ENCODE measurements at places on chromosomes 1 and 21.

DNA sequence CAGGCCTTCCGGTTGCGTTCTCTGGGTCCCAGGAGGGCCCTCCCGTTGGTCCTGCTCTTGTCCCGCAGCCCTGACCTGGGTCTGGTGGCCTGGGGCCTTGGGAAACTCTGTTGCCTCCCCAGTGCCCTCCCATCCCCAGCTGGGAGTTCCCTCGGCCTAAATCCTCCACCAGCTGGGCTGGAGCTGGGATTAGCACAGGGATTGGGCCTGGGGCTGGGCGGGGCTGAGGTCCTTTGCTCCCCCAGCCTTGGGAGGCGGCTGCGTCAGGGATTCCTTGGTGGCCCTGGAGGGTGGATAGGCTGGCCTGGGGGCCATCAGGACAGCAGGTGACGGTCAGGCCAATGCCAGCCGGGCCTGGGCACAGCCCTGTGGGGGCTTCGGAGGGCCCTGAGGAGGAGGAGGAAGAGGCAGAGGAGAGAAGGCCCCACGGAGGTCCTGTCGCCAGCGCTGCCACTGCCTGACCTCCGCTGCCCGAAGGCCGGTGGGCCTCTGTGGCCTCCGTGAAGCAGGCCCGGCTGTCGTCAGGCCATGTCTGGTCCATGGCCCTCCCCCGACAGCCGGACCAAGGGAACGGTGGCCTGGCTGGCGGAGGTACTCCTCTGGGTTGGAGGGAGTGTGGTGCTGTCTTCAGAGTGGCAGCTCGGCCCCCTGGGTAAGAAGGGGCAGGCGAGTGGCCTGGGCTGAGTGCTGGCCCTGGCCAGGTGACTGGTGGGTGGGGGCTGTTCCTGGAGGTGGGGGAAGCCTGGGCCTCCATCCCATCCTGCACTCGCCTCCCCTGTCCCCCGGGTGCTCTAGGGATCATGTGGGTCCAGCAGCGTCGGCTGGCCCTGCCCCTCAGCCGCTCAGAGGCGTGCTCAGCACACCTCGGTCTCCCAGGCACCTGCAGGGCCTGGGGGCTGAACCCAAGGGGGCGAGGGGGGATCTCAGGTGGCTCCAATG, at the start of gene PLCH2:
PLCH2 (plus strand) TSS at position 229 of the 939 bp plus-strand sequence; CDS start at position 529, 300 bp downstream.
- DNase-seq, result no peak

DNA sequence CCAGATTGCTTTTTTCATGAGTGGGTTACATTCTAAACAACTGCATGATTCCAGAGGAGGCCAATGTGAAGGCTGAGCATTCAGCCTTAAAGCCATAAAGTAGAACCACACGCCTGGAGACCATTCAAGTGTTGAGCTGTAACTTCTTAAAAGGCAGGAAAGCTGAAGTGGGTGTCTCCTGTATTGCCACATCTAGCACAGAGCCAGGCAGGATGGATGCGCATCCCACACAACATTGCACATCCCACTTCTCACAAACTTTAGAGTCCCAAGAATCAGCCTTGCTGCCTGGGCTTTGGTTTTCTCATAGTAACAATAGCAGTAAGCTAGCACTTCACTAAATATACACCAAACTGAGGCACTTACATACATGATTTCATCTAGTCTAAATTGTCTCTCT, 151.7 kb downstream of the DAB1 start:
- DNase-seq, result no peak

- no peak for DNase-seq
Observed at GRCh38 chr1:115989699-115990098, 13.4 kb downstream of the SLC22A15 start.

GRCh38 chr1:118650107-118650807, 337.9 kb downstream of the TBX15 start:
- no peak for DNase-seq

DNA sequence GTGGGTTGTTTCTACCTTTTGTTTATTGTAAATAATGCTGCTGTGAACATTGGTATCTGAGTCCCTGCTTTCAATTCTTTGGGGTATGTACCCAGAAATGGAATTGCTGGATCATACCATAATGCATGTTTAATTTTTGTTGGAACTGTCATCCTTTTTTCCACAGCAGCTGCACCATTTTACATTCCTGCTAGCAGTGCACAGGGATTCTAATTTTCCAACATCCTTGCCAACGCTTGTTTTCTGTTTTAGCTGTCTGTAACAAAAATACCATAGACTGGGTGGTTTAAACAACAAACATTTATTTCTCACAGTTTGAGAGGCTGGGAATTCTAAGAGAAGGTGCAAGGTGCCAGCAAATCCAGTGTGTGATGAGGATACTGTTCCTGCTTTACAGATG, 65.1 kb downstream of the RAVER2 start:
- no peak for DNase-seq

GRCh38 chr1:80540149-80540548, 1260.6 kb upstream of the ADGRL2 start:
- DNase-seq, result no peak

DNA sequence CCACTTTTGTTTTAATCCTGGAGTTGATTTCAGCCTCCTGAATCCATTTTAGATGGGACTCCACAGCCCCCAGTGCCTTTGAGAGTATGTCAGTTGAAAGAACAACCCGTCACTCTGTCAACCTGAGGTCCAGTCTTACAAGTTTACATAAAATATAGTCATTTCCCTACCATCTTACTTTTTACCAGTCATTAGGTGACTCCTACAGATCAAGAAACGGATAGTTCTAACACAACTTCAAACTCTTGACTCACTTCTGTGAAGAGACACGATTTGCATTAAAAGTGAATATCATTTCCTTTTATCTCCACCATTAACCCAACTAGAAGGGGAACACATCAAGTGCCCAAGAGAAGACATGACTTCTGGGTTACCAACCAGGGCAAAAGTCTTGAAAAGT, 147.1 kb downstream of the NTPCR start:
- no peak for DNase-seq

GRCh38 chr21:44255511-44255981, 6.2 kb downstream of the DNMT3L start:
- DNase-seq, result no peak

Measured in ACHN (cell line).